ENCODE measurements at places on chromosomes 4 and X.

GRCh38 chrX:75181721-75182120 is 25.6 kb upstream of the ABCB7 start:
- DNase-seq, result no peak

- DNase-seq, result no peak
These were observed 123.4 kb downstream of the ASB9 start for GRCh38 chrX:15146515-15146914.

DNA sequence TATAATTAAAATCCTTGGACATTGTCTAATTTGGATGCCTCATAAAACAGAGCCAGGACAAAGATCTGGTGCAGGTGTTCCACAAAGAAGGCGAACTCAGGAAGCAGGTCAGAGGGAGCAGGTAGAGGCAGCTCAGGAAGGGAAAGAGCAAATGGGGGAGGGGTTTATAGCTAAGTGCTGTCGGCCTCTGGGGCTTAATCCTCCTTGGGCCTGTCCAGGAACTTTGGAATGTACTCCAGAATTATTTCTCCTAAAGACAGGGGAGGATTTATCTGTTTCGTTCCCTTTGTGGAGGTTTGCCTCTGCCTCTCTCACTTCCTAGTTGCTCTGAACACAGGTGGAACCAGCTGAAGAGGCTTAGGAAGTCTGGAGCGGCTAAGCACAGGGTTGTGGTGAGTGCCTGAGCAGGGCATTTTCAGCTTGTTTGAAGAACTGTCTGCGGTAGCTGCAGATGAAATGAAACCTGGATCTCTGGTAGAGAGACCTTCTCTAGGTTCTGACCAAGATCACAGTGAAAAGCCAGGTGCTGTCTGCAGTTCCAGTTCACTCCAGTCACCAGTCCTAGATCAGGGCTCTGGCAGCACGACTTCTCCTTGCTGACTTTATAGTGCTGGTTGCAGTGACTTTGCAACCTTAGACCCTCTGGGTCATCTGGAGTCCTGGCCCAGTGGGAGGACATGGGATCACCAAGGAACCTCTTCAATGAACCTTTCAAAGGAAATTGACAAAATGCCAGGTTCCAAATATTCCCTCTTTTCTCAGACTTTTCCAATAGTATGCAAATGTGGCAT is 519.2 kb downstream of the PCDH10 start:
- no peak for DNase-seq

DNA sequence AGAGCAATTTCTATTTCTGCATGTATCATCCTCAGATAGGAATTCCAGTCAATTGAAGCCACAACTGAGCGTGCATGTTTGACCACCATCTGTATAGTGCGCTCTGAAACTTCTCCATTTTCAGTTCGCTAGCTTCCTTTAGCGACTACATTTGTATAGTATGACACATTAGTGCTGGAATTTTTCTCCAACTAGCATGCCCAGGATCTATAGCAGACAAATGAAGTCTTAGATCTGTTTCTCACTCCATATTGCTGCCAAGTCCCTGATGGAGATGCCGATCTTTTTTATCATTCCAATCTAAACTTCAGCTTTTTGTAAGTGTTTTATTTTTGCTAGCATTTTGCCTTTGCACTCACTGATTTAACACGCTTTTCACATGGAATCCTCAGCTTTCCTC is 774.8 kb upstream of the TENM3 start:
- no peak for DNase-seq

DNA sequence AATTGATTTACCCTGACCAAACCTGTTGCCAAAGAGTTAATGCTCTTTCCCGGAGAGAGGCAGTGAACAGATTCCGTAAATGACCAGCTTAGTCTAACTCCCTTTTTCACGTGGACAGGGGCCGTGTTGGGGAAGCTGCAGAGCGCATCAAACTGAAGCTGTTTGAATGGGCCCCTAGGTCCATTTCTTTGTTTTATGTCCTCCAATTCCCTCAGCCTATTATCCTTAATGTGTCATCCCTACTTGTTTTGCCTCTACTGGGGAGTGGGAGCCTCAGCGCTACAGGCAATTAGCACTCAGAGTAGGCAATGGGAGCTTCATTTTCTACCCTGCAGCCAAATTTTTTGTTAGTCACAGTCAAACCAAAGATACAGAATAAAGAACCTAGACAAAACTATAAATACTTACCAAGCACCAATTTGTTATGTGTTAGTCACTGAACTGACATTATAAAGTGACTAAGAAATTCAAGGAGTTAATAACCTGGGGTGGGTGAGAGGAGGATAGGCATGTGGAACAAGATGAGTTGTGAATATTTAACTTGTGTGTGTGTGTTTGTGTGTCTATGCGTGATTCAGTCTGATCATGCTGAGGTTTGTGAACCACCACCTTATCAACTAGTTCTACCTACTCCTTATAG is 417.4 kb downstream of the PACRGL start:
- no peak for DNase-seq

DNA sequence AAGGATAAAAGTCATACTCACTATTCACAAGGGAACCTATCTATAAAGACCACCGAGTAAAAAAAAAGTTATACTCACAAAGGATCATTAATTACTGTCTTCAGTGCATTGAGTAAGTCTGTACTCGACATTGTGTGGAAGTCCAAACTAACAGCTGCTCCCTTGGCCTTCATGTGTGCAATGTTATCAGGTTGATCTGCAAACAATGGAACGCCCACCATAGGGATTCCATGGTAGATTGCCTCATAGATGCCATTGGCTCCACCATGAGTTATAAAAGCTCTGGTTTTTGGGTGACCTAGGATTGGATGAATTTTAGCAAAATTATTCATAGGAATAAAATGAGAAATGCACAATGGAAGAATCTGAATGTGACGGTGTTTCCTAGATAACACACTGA is 10.6 kb downstream of the UGT2B4 start:
- DNase-seq, result no peak

- DNase-seq, result no peak
These were observed 1993.8 kb downstream of the ARAP2 start for GRCh38 chr4:34250562-34250961.

- DNase-seq, result no peak
These were observed 1.8 kb downstream of the NLGN4X start for GRCh38 chrX:6226596-6227452.

GRCh38 chr4:81634165-81634564 is 162.5 kb upstream of the RASGEF1B start:
- DNase-seq, result no peak

GRCh38 chrX:124086411-124086810 is 124.9 kb downstream of the STAG2 start:
- DNase-seq, result no peak

GRCh38 chr4:7949759-7950158 is 10.1 kb upstream of the AFAP1 start:
- DNase-seq, result no peak

DNA sequence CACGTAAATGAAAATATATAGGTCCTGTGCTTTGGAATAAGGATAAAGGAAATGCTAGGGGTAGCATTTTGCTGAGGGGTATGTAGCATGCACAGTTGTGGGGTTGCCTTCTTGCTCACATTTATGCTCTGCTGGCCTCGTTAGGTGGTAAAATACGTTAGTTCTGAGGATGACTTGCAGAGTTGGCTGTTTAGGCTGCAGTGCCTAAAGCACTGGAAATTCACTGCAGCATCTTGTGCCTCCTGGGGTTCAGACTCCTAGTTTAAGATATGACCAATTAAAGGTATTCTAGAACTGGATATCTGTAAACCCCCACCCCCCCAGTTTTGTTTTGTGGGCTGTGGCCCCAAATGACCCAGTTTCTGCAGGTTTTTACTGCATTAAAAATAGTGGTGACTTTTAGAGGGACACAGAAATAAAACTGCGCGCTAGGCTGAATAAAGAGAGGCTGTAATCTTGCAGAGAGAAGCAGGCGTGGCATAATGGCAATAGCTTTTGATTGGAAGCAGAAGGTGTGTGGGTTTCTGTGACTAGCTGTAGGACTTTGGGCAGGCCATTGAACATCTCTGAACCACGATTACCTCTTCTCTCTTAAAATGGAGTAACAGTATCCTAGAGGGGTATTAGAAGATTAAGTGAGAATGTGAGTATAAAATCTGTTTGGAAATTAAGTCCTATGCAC is 79.3 kb downstream of the REPS2 start:
- no peak for DNase-seq

All from brain pericyte (primary cell).